ENCODE measurements at places on chromosomes 2 and 18.

GRCh38 chr2:38935568-38936172, 46.0 kb downstream of the ARHGEF33 start:
- DNase-seq, result no peak

- DNase-seq, result no peak
Measured at GRCh38 chr2:241062389-241063092, 39.5 kb downstream of the MTERF4 start.

GRCh38 chr2:160719116-160719515, 225.5 kb upstream of the RBMS1 start:
- DNase-seq, result no peak

DNA sequence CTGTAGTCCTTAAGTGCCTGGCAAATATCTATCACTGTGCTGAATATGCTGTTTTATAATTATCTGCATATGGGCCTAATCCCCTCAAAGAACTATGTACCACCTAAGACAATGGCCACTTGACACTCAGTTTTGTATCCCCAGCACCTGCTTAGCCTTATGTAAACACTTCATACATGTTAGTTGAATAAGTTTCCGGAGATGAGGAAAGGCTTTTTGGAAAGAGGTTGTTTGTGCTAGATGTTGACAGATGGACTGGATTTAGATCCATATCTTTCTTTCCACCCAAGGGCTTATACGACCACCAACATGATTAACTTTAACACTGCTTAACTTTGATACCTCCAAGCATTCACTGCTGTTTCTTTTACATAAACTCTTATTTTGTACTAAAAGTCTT, 63.3 kb downstream of the FAM228A start:
- DNase-seq, result no peak

DNA sequence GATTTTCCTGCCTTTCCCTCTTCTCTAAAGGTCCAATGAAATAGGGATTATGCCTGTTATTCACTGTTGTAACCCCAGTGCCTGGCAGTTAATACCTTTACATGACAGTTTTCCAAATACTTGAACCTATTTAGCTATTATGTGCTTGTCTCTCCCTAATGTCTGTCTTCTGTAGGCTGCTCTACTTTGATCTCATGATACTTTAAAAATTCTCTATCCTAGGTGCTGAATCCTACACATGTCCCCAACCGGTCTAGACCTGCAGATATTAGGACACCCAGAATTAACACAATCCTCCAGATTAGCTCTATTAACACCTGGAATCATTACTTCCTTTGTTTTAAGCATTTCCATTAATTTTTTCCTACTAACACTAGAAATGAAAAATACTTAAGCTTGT, 7.3 kb downstream of the CEBPZ start:
- DNase-seq, result no peak

GRCh38 chr2:228841877-228842276, 429.2 kb downstream of the PID1 start:
- DNase-seq, result no peak

DNA sequence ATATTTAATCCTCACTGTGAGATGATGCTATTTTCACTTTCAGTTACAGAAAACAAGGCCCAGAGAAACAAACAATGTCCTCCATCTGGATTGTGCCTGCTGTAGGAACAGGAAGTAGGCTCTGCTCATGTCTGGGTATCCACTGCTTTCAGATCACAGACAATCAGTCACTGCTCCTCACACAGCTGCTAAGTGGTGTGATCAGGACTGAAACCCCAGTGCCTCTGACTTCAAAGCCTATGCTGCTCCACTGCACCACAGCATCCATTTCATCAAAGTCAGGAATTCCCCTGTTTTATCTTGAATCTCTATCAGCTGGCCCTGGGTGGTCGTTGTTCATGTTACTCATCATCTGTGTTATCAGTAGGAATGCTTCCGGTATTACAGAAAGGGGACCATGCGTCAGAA, 303.8 kb upstream of the TRIB2 start:
- DNase-seq, result no peak

DNA sequence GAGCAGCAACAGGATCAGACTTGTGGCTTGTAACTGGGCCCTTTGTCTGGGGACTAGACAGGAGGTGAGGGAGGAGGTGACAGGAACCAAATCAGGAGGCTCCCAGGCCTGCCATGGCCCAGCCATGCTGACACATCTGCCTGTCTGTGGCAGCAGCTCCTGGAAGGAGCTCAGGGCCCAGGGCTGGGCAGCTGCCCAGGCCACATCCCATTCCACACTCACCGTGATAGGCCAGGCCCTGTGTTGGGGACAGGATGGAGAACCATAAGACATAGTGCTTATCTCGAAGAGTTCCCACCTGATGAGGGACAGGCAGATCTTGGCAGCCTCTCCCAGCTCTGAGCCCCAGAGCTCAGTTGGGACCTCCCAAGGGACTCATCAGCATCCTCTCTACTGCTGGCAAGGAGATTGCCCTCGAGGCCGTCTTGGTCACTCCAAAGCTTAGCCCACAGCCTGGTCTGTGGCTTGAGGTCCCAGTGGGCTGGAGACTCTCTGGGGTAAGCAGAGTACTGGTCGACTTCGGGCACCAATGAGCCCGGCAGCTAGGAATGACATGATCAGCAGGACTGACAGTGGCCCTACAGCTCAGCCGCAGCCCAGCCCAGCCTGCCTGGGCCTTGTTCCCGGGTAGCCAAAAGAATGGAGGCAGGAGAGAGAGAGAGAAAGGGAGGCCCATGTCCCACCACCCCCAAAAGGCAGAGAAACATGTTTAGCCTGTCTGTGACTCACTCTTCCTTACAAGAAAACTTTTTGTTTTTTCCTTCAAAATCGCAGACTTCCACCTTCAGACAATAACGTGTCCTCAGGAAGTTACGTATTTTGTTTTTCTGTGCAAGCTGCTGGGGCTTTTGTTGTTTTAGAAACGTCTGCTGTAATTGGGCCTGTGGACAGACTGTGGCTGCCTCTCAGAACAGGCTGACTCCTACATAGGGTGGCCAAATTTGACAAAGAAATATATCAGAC, 82.1 kb downstream of the HS1BP3 start:
- DNase-seq, result no peak

DNA sequence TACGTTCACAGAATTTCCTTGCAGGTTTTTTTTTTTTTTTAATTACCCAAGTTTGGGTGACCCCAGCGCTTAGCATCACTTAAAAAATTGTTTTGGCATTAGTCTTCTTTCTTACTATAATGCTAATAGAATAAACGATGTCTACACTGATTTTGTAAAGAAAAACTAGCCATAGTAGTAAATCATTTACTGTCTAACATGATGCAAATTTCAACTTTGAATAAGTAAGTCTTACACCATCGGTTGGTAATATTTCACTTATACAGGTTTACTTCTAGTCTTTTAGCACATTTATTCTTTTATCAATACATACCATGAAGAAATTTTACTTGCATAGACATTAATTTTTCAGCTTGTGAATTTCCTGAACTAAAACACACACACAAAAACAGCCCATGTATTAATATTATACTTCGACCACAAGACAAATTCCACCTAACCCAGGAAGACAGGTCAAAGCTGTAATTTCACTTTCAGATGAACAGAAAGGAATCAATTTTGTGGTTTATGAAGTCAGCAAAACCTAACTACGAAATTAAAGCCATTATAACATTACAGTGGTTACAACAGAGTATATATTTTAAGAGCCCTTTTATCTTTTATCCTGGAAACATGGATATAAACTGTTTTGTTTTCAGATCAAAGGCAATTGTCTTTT, 1.9 kb downstream of the YES1 start:
- no peak for DNase-seq

DNA sequence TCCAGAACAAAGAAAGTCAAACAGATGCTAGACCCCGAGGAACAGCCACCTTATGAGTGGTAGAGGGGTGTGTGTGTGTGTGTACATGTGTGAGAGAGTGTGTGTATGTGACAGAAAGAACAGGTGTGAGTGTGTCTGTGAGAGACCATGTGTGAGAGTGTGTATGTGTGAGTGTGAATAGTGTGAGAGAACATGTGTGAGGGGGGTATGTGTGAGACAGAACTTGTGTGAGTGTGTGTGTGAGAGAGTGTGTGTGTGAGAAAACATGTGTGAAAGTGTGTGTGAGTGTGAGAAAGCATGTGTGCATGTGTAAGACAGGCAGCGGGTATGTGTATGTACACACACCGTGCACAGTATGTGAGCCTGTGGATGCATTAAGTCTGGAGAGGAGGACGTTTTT, 214.3 kb downstream of the SP3 start:
- DNase-seq, result no peak

- no peak for DNase-seq
Measured at GRCh38 chr18:50006470-50007046, 188.4 kb downstream of the MYO5B start.

GRCh38 chr2:101107241-101107640, 43.9 kb downstream of the TBC1D8 start:
- DNase-seq, result no peak

- DNase-seq, result no peak
Measured at GRCh38 chr18:8820396-8821082, 115.2 kb downstream of the MTCL1 start.

- no peak for DNase-seq
Measured at GRCh38 chr2:35343135-35343534, 1012.4 kb upstream of the CRIM1 start.

DNA sequence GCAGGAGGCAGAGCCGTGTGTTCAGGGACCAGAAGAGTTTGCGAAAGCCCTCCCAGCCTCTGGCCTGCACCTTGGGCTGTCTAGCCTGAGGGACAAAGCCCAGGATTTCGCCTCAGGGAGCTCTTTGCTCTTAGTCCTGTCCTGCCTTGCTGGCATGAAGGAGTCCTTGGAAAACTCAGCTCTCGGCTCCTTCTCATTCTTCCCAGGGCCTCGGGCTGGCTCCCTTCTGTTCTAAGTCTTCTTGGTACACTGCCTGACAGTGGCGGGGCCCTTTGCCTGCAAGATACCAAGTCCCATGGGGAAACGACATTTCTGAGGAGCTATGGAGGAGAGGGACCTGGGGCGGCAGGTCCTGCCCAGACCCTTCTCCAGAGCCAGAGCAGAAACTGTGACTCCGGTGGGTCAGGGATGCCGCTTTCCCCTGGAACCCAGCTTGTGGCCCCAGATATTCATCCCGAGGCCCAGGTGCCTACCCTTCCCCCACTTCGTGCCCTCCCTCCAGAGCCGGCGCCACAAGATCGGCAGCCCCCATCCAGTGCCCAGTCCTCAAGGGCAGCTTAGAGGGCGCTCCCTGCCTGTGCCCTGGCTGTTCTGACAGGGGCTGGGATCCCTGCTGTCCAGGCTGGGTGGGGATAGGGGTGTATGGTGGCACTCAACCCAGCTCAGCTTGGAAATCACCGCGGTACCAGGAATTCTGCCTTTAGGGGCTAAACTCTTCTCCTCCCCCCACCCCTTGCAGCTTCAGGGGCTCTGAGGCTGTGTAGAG, 5.5 kb upstream of the CYP26B1 start:
- DNase-seq, result no peak

DNA sequence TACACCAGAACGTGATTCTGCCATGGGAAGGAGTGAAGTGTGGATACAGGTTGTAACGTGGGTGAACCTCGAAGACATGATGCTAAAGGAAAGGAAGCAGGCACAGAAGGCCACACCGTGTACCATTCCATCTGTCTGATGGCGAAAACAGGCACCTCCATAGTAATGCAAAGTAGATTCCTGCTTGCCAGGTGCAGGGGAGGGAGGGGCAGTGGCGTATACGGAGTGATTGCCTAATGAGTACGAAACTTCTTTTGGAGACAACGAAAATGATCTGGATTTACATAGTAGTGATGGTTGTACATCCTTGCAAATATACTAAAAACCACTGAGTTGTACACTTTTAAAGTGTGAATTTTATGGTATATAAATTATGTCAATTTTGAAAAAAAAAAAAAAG, 106.7 kb downstream of the GBX2 start:
- DNase-seq, result no peak

DNA sequence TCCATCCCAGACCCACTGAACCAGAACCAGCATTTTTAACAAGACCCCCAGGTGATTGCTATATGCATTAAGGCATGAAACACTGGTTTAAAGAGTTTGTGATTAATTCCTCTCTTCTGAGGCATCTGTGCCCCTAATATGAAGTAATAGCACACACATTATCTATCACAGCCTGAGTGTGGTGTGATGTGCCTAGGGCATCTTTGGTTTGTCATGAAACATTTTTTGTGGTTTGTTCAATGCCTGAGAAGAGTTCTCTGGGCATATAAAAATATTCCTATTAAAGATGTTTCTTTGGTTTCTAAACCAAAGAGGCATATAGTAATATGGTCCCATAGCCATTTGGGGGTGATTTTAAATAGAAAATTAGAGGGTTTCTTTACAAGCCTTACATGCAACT, 221.7 kb upstream of the SPOPL start:
- DNase-seq, result no peak

GRCh38 chr2:109364217-109364616, 235.2 kb downstream of the SH3RF3 start:
- no peak for DNase-seq

DNA sequence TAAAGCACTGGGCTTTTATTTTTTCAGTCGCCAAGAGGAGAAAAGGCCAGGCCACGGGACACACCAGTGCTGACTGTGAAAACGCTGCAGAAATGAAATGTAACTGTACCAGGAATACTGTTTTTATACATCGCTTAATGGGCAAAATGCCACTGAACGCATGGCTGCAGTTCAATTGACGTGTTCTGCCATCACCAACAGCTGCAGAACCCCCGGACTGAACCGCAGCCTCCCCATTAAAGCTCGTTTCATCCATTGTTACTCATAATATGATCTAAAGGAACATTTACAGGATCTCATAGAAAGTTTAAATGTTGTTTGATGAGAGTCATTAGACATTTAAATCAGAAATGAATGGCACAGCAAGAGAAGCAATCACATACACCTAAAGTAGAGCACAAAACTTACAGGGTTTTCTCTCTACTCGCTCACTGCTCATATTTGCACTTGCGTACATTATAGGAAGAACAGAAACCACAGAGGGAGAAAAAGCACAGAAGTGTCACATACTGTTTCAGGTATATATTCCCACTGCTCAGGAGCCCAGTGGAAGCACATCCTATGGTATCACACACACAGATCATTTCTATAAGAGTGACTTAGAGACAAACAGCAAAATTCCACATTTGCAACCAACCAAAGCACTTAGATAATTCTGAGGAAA, 35.3 kb downstream of the TCF4 start:
- DNase-seq, result no peak

DNA sequence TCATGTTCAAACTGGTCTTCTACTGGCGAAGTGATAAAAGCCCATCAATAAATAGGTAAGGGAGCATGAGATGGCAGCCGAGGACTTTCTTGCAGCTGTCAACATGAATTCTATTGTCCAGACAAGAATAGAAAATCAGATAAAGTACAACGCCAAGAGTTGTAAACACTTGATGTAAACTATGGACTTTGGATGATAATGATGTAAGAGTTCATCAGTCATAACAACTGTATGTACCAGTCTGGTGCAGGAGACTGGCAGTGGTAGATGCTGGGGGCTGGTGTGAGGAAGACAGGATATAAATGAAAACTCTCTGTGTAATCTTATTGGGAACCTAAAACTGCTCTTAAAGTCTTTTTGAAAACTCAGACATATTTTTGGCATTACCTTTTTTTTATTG, 155.9 kb upstream of the RASGRP3 start:
- DNase-seq, result no peak
